Heart left ventricle (tissue), 16 donors: ENCODE measurements at places on chromosomes 11 and 22. TPM values are rescaled to one million over a fixed set of nuclear protein-coding genes. Genes with fewer than 3 reads are reported as not detected.

Gene UCP2
- total RNA-seq, result 170 TPM

Gene RFPL2
- total RNA-seq, result not detected

Gene ABCC8
- total RNA-seq, result 2.8 TPM

Gene OMP
- total RNA-seq, result not detected

DNA sequence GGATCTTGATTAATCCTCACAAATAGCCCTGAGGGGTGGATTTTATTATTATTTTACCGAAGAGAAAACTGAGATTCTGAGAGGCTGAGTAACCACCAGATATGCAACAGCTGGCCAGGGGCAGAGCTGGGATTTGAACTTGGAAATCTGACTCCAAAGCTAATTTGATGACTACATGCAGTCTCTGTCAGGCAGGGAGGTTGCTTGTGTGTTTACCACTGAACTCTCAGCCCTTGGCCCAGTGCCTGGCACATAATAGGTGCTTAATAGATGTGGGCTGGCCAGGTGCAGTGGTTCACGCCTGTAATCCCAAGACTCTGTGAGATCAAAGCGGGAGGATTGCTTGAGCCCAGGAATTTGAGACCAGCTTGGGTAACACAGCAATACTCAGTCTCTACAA lies 121.7 kb upstream of the CRYBB3 start:
- DNase-seq, result no peak

DNA sequence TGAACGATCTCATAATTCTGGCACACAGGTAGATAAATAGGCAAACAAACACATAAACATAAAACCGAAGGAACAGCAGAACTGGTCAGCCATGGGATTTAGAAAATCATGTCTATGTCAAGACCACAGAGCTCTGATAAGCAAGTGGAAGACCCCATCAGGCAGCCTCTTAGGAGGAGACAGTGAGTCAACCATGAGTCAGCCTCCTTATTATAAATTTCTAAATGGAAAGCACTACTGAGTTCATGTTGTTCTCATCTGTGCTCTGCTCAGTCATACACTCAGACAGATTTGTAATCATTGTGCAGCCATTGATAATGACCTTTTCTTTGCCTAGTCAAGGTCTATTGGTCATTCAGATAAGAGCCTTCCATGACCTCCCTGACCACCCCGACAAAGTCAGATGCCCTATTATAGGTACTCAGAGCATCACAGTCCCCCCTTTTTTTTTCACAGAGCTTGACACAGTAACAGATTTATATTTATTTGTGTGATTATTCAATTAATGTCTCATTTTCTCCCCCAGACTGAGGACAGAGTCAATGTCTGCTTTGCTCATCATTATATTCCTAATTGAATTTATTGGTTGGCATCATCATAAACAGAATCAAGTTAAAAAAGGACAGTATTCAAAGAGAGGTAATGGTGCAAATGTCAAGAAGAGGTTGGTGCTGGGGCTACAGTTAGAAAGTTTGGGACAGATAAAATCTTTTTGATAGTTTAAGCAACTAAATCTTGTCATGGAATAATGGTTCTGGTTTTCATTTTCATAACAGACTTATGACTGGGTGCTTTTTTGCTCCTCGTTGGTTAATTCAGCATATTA lies 579.7 kb upstream of the CCDC90B start:
- DNase-seq, result no peak
